ENCODE measurements at places on chromosomes 5 and 9. TPM values are rescaled to one million over a fixed set of nuclear protein-coding genes. Genes with fewer than 3 reads are reported as not detected.

NAA35 gene
- 25.8 TPM for total RNA-seq

SPATA31C1 gene
- total RNA-seq, result 0.08 TPM

GABRA1 gene
- 0.16 TPM for total RNA-seq

FABP6 gene
- 1.7 TPM for total RNA-seq

SMIM33 gene
- total RNA-seq, result not detected

UHRF2 gene
- total RNA-seq, result 51.6 TPM

ZBTB26 gene
- 9.0 TPM for total RNA-seq

CTSV gene
- 59.1 TPM for total RNA-seq

OTULIN gene
- 19.2 TPM for total RNA-seq

SEMA4D gene
- total RNA-seq, result 48.0 TPM

DNA sequence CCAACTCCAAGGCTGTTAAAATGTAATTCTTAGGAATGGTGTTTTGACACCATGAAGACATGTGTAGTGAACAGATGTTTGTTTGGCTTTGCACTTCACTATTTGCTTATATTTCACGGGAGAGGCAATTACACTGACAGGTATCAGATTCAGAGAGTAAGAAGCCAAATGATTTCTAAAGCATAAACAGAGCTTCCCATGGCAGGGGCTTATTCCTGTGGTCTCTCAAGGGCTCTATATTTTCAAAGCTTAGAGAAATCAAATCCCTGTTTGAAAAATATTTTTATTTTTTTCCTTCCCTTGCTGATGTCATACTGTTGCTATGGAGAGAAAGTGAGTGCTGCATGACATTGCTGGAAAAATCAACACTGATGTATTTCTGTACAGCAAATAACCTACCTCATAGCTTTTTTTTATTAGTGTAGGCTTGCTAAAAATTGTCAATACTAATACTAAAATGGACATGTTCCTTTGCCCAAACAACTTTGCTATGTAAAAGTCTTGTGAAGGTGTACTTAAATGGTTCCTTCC lies 161.4 kb downstream of the GIN1 start:
- no peak overlapping the region for H3K27ac ChIP-seq
- H3K27me3 ChIP-seq, result no peaks in the 10 kb centered on the region
- H3K4me1 ChIP-seq, result no peaks in the 10 kb centered on the region
- no peak overlapping the region for H3K4me3 ChIP-seq
- no peaks in the 10 kb centered on the region for H3K36me3 ChIP-seq
- no peak for DNase-seq

GRCh38 chr5:80837679-80838078 lies 122.5 kb upstream of the RASGRF2 start:
- no peaks in the 10 kb centered on the region for H3K4me1 ChIP-seq
- no peak overlapping the region for H3K27ac ChIP-seq
- H3K4me3 ChIP-seq, result no peak overlapping the region
- no peaks in the 10 kb centered on the region for H3K27me3 ChIP-seq

- H3K27me3 ChIP-seq, result no peaks in the 10 kb centered on the region
- DNase-seq, result peak; percentile 39
- no peaks in the 10 kb centered on the region for H3K36me3 ChIP-seq
- no peak overlapping the region for H3K4me3 ChIP-seq
These were observed 203.8 kb downstream of the TSSK1B start for GRCh38 chr5:113230711-113231652.

GRCh38 chr5:28726815-28727214 lies 1688.4 kb upstream of the CDH9 start:
- no peaks in the 10 kb centered on the region for H3K27me3 ChIP-seq
- DNase-seq, result no peak
- H3K36me3 ChIP-seq, result no peaks in the 10 kb centered on the region

- H3K4me3 ChIP-seq, result no peak overlapping the region
- no peaks in the 10 kb centered on the region for H3K27me3 ChIP-seq
- no peaks in the 10 kb centered on the region for H3K4me1 ChIP-seq
- H3K36me3 ChIP-seq, result no peaks in the 10 kb centered on the region
These were observed 331.9 kb downstream of the ADAMTS6 start for GRCh38 chr5:65149827-65150226.

DNA sequence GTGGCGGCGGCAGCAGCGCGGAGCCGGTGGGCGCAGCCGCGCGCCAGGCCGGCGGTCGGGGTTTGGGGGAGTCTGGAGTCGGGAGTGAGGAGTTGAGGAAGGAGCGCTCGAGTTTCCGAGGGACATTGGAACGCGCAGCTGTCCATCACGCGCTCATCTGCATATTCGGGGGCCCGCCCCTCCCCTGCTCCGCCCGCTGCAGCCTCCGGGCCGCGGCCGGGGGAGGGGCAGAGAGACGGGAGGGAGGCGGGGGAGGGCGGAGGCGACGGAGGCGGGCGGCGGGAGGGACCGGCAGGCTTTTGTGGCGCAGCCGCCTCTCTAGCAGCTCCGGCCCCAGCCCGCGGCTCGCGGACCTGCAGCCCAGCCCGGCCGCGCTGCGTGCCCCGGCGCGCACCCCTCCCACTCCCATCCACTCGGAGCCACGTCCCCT lies at the start of gene IRX2:
IRX2 (minus strand) TSS at position 86 of the 430 bp plus-strand sequence. CDS start 264 bp downstream, outside the sequence.
- H3K27ac ChIP-seq, result no peak within 1 kb of the TSS
- peaks cover 4% of the 10 kb centered on the region for H3K36me3 ChIP-seq
- peak; percentile 96 for DNase-seq
- H3K4me1 ChIP-seq, result peaks cover 27% of the 10 kb centered on the region
- peaks cover 81% of the 10 kb centered on the region for H3K27me3 ChIP-seq
- peak within 1 kb of the TSS; percentile 67 for H3K4me3 ChIP-seq

DNA sequence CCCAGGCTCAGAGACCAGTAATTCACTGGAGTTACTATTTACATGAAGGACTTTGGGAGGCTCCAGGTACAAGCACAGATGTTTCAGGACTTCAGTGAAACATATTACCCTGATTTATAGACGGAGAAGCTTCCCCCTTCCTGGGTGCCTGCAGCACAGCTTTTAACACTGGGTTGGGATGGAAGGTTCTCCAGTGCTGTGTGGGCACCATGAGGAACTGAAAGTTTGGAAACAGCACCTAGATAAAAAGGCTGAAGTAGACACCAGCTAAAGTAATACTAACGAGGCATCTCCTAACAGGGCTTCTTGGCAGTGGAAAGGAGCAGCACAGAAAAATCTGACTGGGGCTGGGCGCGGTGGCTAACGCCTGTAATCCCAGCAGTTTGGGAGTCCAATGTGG lies 70.7 kb downstream of the GCNT1 start:
- H3K27ac ChIP-seq, result no peak overlapping the region
- H3K4me3 ChIP-seq, result no peak overlapping the region
- H3K36me3 ChIP-seq, result no peaks in the 10 kb centered on the region
- peaks cover 3% of the 10 kb centered on the region for H3K4me1 ChIP-seq
- no peaks in the 10 kb centered on the region for H3K27me3 ChIP-seq
- no peak for DNase-seq

GRCh38 chr5:170480260-170480659 lies 23.6 kb upstream of the KCNIP1 start:
- no peaks in the 10 kb centered on the region for H3K27me3 ChIP-seq
- H3K27ac ChIP-seq, result no peak overlapping the region
- no peak for DNase-seq
- no peak overlapping the region for H3K4me3 ChIP-seq

DNA sequence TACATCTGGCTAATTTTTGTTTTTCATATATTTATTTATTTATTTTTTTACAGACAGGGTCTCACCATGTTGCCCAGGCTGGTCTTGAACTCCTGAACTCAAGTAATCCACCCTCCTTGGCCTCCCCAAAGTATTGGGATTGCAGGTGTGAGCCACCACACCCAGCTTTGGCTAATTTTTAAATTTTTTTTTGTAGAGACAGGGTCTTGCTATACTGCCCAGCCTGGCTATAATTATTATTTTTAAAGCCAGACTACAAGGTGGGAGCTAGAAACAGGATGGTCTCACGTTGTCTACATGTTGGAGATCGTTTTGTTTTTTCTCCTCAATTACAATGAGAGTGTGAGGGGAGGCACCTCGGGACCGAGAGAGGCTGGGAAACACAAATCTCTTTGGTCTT lies 23.8 kb downstream of the ASS1 start:
- no peaks in the 10 kb centered on the region for H3K27me3 ChIP-seq
- no peak for DNase-seq
- H3K4me1 ChIP-seq, result peaks cover 12% of the 10 kb centered on the region
- H3K27ac ChIP-seq, result no peak overlapping the region

GRCh38 chr9:20170122-20170521 lies 381.3 kb upstream of the SLC24A2 start:
- no peaks in the 10 kb centered on the region for H3K4me1 ChIP-seq
- no peak overlapping the region for H3K27ac ChIP-seq
- no peaks in the 10 kb centered on the region for H3K27me3 ChIP-seq
- H3K4me3 ChIP-seq, result no peak overlapping the region
- peaks cover 15% of the 10 kb centered on the region for H3K36me3 ChIP-seq

DNA sequence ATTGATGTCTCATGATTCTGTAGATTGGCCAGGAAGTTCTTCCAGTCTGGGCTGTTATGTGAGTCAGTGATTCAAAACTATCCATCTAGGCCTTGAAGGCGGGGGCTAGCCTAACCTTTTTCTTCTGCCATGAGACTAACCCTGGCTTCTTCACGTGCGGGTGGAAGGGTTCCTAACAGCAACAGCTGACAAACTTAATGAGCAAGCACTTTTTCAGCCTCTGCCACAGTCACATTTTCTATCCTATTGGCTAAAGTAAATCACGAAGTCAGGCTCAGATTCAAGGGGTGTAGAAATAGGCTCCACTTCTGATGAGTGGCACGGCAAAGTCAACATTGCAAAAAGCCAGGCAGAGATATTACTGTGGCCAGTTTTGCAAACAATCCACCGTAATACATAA lies 68.4 kb downstream of the STK32A start:
- no peak overlapping the region for H3K4me3 ChIP-seq
- peaks cover 13% of the 10 kb centered on the region for H3K4me1 ChIP-seq
- no peaks in the 10 kb centered on the region for H3K36me3 ChIP-seq

Measured in GM23338 (cell line).